NCI-H2081 treated with DMSO at 0.1 percent for 48 hours (cell line): ENCODE measurements at places on chromosomes 3 and 15.

DNA sequence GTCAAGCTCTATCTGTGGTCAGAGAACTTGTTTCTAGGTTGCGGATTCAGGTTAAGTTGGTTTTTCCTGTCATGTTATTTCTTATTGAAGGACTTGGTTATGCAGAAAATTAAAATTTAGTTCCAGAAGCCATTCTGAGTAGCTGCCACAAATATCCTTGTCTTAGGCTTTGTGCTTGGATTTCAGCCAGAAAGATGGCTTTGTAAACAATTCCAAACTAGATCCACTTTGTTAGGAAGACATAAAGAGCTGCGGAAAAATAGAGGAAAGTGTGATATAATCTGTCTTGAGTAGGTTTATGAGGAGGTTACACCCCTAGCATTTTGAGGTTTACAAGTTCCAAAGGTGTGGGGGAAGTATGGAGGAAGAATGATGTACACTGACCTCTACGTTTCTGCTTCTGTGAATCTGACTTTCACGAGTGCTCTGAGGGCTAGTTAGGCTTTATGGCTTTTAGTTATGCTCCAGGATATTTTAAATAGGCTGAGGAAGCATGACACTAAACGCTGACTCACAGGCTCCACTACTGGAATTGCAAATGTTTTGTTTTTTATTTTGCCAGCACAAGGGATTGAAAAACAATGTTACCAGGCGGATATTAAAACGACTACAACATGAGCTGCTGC, 46.3 kb upstream of the UTS2B start:
- no peak for DNase-seq

- no peak for DNase-seq
Observed at GRCh38 chr3:141367038-141367730, 1.1 kb upstream of the ZBTB38 start.

DNA sequence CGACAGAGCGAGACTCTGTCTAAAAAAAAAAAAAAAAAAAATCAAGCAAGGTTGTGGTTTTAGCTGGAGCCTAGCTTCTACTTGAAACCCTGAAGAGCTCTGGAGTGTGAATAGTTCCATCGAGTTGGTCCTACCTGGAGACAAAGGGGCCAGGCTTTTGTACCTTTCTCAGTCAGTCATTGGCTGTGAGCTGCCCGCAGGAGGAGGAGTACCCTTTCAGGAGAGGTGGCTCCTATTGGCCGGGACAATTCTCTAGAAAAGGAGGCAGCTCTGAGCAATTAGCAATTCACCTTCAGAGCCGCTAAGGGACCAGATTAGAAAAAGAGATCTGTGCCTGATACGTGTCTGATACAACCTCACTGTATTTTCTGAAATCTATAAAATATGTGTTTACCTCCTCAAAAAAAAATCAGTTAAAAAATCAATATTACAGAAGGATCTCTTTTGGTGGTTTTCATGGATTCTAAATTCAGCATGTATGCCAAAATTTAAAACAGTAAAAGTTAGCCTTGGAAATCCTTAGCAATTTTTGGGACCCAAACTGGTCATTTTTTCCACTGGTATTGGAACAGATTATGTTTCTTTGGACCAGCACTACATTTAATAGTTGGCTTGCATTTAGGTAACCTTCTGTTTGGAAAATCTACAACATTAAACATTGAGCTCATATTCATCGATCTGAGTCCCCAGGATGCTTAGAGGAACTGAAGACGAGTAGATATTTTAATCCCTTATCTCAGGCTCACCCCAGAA, 29.7 kb upstream of the PDCD6IP start:
- DNase-seq: no peak

- DNase-seq: no peak
Observed at GRCh38 chr15:31308185-31308639, 18.4 kb upstream of the KLF13 start.

DNA sequence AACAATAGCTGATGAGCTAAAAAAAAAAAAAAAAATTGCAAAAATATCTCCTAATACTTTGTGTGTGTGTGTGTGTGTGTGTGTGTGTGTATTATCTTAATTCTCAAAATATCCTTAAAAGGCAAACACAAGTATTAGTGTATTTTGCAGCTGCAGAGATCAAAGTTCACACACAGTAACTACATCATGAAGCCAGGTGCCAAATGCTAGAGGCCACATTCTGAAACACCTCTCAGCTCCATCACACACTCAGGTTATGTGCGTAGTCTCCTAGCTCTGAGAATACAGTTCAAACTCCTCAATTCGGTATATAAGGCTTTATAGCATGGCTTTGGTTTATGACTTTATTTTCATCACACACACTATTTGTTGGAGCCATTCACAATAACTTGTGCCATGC, 33.5 kb upstream of the PPARG start:
- DNase-seq: no peak

DNA sequence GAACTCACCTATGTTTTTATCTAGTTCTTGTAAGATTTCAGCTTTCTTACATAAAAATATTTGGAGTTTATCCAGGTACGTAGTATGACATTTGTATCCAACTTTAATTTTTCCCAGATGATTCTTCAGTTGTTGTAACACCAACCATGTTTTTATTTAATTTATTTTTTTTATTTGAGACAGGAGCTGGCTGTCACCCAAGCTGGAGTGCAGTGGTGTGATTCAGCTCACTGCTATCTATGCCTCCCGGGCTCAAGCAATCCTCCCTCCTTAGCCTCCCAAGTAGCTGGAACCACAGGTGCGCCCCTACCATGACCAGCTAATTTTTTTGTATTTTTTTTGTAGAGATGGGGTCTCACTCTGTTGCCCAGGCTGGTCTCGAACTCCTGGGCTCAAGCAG, 6.6 kb downstream of the XYLB start:
- DNase-seq: no peak

DNA sequence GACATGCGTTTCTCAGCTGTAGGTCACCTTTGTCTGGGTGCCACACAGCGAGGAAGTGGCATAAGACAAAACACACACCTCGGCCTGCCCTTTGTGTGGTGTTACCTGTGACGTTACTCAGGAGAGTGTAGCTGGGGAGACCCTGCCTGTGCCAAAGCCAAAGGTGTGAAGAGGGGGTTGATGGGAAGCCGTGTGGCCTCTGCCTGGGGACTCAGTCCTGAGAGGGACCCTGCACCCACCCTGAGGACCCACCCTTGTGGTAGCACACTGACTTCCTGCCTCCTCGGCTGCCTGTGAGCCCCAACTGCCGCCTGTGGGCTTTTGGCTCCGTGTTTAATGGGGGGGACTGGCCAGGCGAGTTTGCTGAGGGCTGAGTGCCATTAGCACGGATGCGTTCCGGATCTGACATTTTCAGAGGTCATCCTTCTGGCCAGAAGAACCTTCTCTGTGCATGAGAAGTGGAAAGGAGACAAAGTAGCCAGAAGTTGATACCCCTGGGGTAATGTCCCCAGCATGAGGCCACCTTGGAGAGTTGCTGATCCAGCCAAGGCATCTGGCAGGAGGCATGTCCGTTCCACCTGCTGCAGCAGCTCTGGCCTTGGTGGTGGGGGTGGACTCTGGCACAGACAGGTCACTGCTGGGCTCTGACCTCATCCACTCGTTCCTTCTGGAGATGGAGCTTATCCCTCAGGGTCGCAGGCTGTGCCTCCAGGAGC, 51.8 kb upstream of the FURIN start:
- DNase-seq: no peak

GRCh38 chr3:189372243-189372642, 200.5 kb downstream of the TPRG1 start:
- no peak for DNase-seq

- DNase-seq: no peak
Observed at GRCh38 chr3:39460677-39461076, 6.8 kb upstream of the MOBP start.

DNA sequence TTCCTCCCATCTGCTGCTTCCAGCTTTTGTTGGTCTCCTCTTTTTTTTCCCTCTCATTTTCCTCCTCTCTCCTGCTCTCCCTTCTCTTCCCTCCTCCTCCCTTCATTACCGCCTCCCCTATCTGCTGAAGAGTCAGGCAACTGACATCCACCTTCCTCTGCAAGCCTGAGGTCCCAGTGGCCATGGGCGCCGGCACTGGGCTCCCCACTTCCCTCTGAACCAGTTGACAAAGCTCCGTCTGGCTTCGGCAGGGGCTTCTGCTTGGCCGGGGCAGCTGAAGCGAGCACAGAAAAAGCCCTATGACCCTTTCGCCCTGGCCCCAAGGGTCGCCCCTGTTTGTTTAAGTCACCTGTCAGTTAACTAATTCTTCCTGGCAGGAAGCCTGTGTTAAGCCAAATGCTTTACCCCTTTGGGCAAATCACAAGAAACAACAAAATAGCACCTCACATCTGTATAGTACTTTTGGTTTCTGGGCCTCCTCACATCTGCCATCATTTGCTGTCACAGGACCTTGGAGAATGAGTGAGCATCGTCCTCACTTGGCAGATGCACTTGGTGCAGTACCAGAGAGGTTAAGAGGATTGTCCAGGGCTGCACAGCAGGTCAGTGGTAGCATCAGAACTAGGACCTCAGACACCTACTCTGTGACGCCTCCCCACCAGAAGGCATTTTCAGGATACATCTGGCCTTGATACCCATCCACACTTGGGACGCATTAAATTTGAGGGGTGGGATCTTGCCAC, 27.7 kb downstream of the ITGA11 start:
- no peak for DNase-seq

DNA sequence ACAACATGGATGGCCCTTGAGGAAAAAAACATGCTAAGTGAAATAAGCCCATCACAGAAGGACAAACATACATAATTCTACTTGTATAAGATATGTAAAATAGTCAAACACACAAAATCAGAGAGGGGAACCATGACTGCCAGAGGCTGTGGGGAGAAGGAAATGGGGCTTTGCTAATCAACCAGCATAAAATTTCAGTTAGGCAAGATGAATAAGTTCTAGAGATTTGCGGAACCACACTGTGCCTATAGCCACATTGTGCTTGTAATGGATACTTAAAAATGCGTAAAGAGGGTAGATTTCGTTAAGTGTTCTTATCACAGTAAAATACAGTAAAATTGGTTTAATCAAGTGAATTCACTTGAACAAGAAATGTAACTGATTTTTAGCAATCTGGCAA, 33.7 kb upstream of the SPTBN5 start:
- no peak for DNase-seq

DNA sequence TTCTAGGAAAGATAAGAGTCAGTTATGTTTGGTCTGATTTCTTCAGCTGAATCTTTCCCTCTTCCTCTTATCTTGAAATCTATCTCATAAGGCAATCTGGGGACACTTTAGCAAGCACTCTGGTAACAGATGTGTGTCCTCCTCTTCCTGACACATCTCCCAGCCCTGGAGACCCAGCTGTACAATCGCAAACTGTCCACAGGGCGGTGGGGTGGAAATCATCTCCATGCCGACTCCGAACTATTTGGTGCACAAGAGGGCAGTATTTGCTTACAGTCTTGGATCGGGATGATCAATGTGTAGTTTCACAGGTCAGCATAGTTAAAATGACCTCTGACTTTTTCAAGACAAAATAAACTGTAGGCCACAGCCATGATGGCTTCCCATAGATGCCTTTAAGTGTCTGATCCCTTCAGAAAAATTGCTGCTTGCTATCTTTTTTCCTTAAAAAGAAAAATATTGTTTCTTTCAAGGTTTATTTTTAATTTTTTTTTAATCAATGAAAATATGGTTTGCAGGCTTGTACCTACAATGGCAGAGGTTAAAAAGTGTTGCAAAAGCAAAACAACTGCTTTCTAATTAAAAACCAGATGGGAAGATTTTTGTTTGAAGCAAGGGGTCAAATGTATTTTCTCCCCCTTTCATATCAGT, 17.7 kb downstream of the EEFSEC start:
- DNase-seq: no peak

- no peak for DNase-seq
Observed at GRCh38 chr3:154224866-154225265, 99.4 kb downstream of the DHX36 start.

DNA sequence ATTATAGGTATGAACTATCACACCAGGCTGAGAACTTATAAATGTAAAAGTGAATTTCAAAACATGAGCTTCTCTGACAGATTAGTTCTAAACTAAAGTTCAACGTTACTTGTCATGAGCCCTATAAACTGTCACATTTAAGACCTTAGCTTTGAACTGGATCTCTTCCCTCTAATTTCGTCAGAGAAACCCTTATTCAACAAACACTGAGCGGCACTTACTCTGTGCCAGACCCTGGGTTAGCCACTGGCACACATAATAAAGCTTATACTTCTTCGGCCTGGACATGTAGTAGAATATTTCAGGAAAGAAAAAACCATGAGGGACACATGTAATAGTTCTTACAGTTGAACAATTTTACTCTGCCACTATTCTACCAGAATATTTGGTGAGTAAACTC, 5.6 kb downstream of the PCYT1A start:
- no peak for DNase-seq

DNA sequence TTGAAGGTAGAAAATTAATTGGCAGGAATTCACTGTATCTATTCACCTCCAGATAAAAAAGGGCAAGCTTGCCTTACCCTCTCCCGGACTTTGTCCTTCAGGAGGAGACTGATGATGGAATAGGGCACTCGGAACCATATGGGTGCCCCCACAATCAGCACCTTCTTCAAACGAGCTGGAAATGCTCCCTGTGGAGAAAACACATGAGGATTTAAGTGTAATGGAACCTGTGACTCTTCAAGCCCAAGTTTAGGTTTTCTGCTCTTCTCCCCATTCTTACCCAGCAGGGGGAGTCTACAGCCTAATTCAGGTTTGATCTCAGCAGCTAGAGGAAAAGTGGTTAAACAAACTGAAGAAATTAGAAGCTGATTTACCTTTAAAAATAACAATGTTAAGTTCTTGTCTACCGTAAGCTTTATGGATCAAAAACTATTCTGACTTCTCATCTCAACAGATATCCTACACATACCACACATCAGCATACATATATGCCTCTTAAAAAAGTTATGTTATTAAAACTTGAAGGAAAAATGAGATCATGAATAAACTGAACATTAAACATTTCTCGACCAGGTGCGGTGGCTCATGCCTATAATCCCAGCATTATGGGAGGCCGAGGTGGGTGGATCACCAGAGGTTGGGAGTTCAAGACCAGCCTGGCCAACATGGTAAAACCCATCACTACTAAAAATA, 57.5 kb upstream of the SIN3A start:
- DNase-seq: no peak

DNA sequence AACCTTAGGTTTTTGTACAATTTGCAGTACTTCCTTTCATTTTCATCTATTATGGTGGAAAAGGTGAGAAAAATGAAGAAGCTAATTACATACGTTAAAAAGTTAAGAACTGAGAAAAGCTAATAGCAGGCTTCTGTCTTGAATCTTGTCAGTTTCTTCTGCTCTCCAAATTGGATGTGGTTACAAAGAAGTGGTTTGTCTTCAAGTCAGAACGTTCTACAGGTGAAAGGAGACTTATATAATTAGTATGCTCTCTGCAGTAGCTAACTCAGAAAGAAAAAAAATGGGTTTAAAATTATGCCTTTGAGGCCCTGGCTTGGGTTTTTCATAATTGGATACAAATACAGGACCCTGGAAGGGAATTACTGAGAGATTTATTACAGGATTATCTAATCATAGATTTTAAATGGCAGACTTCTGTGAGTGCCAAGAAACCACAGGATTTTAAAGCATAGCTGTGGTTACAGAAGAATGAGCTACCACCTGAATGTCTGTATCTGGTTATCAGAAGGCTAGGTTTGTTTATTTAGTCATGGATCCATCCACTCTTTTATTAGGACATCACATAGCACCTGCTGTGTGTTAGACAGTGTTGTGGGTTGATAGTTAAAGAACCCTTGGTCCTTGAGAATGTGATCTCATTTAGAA, 528.1 kb upstream of the MCTP2 start:
- DNase-seq: no peak
